ENCODE measurements at places on chromosomes 6 and 20.

DNA sequence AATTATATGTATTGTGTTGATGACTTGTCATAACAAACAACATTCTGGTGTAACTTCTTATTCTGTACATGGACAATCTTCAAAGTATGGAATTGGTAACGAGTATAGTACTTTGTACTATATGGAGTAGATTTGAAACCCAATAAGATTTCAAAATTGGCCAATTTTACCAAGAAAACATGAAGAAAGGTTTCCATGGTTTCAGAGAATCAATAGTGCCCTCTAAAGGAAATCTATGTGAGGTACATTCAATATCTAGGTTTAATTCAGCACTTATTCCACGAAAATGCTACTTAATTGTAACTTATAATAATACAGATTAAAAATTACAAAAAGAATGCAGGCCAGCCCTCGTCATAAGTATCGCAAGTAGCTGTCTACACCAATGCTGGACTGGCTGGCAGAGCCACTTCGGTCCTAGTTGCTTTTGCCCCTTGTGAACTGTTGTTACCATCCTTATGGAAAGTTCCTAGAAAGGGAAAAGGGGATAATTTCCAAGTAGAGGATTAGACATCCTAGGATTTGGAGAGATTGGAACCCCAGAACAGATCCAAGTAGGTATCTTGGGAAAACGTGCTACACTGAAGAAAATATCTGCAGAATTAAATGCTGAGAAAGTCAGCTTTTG is 70.9 kb downstream of the LCA5 start:
- no peak for DNase-seq

DNA sequence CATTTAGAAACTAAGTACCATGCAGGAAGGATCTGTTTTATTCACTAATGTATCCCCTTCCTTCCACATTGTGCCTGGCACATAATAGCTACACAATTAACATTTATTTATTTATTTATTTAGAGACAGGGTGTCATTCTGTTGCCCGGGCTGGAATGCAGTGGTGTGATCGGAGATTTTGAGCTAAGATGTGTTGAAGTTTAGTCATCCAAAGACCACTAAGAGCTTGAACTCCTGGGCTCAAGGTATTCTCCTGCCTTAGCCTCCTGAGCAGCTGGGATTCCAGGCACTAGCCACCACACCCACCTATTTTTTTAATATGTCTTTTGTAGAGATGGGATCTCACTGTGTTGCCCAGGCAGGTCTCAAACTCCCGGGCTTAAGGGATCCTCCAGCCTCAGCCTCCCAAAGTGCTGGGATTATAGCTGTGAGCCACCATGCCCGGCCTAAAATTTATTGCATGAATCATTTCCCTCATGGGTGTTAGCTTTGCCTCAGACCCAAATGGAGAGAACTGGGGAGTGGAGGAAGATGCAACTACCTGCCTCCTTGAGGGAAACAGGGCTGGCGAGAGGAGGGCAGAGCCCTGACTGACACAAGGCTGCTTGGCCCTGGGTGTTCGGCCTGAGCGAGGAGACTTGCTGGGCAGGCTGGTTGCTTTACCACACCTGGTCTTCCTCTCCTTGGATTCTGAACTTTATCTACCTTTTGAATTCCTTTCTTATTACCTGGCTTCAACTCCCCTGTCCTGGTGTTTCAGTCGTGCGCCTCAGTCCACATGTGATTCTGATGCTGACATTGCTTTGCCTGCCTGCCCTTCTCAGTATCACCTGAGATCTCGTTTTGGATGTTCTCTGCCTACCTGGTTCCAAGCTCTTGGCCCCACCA is 1.7 kb upstream of the DYNLT1 start:
- no peak for DNase-seq

GRCh38 chr6:126826166-126826714 is 292.2 kb upstream of the RSPO3 start:
- no peak for DNase-seq

DNA sequence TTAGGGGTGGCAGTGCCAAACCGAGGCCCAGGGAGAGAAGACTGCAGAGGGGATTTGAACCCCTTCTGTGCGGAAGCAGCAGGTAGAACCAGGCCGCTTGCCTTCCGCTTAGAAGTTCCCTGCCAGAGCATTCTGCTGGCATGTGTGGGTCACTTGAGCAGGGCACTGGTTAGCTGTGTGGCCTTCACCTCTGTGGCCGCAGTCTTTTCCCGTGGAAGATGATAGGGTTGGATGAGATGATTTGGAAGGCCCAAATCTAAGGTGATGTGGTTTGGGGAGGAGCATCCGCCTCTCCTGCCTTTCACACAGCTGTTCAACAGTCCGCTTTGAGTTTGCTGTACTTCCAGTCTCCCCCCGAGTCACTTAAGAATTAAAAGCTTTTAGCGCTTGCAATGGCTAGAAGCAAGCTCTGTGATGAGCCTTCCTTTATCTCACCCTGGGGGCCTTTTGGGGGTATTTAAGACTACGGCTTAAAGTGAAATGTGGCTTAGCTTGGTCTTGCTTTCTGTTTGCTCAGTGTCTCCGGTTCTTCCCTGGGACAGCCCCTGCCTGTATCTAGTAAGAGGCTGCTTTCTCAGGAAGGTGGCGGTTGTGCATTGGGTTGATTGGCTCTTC is 743 bp downstream of the CMTR1 start:
- peak; percentile 38 for DNase-seq

DNA sequence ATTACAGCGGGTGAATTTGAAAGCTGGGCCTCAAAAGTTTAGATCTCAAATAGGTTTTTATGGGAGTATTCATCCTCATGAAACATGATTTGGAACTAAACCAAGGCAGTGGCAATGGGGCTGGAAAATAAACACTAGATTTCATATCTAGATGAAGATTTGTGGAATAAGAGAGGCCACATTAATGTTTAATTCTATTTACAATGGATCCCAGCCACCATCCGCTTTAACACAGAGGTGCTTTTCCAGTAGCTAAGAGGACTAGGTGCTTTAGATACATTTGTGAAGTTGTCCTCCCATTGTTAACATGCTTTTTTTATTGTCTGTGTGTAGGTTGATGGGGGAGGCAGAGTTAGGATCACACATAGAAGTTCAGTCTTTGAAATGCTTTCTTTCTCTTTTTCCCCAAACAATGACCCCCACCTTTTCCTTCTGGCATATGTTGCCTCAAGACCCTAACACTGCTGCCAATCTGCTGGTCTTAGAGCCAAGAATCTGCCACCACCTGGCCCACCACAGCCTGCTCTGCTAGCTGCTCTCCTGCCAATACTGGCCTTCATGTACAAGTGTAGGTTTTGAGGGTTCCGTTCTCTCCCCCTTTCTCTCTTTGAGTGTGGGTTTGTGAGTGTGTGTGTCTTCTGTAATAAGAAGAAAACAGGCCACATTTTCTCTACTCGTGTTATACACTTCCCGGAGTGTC is 27.8 kb upstream of the GFRAL start:
- DNase-seq = no peak

DNA sequence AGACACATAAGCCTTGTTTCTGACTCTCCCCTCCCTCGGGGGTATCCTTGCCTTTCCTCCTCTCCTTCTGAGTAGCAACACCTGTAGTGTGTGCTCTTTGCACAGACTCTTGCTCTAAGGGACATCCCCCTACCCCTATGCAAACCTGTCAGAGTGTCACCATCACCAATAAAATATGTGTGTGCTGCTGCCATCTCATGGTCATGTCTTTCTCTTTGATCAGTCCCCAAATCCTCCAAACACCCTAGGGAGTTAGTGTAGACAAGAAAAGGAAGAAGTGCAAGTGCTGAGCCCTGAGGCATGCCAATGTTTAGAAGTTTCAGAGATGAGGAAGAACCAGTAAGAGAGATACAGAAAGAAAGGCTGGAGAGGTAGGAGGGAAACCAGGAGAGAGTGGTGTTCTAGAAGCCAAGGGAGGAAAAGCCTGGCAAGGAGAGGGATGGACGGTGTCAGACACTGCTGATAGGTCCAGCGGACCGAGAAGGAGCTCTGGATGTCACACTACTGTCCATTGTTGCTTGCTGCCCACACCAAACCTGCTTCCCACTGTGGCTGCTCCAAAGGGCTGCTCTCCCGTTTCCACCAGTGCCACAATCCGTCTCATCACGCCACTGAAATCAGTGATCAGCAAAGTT is 16.4 kb downstream of the TRMT6 start:
- peak; percentile 42 for DNase-seq

DNA sequence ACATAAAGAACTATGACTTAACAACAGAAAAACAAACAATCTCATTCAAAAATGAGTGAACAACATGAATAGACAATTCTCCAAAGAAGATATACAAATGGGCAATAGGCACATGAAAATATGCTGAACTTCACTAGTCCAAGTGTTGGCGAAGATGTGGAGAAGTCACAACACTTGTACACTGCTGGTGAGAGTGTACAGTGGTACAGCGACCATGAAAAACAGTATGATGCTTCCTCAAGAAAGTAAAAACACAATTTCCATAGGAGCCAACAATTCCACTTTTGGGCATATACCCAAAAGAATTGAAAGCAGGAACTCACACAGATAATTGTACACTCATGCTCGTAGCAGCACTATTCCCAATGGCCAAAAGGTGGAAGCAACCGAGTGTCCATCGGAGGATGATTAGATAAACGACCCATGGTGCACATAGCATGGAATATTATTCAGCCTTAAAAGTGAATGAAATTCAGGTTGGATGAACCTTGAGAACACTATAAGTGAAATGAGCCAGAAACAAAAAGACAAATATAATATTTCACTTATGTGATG is 6.6 kb downstream of the HLA-F start:
- DNase-seq = no peak

GRCh38 chr6:33140556-33140955 is 51.7 kb downstream of the COL11A2 start:
- no peak for DNase-seq

DNA sequence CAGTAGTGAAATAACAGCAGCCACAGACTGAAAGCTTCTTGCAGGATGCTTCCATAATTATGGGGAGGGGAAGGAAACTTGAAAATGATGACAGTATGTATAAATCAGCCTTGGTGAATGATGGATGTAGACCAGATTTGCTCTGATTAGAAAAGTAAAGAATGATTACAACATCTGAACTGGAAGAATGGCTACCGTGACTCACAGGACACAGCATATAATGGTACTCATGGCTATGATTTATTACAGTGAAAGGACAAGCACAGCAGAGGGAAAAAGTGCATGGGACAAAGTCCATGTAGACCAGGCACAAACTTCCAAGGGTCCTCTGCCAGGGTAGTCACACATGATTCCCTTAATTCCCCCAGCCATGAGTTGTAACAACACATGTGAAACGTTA is 70.7 kb upstream of the POPDC3 start:
- no peak for DNase-seq

- no peak for DNase-seq
Observed at GRCh38 chr6:25747477-25747876, 7.1 kb upstream of the SLC17A4 start.

GRCh38 chr6:72746276-72746675 is 124.4 kb downstream of the KCNQ5 start:
- no peak for DNase-seq

DNA sequence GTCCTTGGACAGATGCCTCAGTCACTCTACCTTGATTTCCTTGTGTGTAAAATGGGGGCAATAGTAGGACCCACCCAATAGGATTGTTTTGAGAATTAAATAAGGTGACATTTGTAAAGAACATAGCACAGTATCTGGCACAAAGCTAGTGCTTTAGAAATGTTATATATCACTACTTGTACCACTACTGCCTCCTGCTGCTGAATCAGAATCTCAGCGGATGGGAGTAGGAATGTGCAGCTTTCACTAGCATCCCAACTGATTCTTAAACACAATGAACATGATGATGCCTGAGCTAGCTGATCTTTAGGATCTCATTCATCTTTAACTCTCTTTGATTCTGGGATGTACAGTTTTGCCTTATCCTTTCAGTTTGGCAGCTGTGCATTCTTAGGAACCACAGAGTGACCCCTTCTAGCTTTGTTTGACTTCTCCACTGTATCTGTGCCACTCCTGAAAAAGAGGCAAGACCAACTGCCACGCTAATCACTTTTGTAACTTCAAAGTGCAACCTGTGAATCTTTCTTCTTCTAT is 7.2 kb downstream of the PBOV1 start:
- DNase-seq = no peak

GRCh38 chr6:5718231-5718947 is 288.3 kb downstream of the NRN1 start:
- DNase-seq = no peak

DNA sequence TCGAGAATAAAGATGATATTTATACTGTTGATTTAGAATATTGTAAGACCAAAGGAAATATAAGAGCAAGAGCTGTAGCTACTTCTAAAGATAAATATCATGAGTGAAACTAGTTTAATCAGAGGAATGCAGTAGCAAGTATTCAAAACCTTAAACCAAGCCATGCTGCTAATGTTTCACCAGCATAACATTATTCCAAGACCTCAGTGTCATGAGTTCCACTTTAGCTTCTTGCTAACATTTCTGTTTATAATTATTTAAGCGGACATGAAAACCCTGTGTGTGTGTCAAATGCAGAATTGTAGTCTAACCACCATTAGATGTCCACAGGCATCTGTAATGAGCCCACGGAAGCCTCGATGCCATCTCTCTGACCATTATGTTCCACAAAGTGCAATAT is 752.6 kb upstream of the MARCKS start:
- no peak for DNase-seq

DNA sequence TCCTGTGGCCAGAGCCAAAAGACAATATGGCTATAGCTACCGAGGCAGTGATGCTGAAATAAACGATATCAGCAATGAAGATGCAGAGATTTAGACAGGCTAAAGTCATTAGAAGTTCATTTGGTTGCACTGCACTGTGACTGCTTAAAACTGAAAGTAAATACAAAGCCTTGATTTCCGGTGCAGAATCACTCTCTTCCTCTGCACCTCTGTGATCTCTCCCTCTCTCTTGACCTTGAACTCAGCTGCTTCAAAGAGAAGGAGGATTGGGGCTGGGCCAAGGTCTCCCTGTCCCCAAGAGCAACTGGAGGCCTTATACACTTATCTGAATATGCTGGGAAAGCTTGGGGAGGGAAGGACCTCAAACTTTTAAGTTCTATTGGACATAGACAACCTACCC is 34.6 kb upstream of the SPACA1 start:
- no peak for DNase-seq

- DNase-seq = peak; percentile 6
Observed at GRCh38 chr20:9903048-9903655, 64.3 kb upstream of the PAK5 start.

DNA sequence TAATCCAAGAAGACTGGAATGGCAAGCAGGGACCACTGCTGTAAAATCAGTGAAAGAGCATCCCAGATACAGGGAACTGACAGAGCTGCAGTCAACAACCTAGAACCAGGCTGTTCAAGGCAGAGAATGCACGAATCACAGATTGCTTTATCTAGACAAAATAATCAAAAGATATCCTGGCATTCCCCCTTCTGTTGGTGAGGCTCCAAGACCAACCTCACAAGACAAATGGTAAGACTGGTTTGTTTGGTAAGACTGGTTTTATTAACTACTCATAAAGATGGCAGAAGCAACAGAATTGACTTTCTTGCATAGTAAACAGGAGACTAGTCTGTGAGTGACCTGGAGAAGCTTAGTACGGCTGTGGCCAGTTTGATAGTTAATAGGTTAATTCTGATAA is 88.8 kb upstream of the AHI1 start:
- DNase-seq = no peak

GRCh38 chr6:160789263-160790027 is 87.4 kb downstream of the PLG start:
- DNase-seq = no peak

Data from germinal center (tissue), 1 donor.